ENCODE measurements at places on chromosomes 2 and 18.

GRCh38 chr18:78892721-78893120 is 86.9 kb upstream of the SALL3 start:
- DNase-seq, result no peak

- DNase-seq, result no peak
Observed at GRCh38 chr2:8116661-8117060, 565.2 kb upstream of the ID2 start.

- DNase-seq, result no peak
Observed at GRCh38 chr2:218281449-218281848, 10.9 kb downstream of the TMBIM1 start.

DNA sequence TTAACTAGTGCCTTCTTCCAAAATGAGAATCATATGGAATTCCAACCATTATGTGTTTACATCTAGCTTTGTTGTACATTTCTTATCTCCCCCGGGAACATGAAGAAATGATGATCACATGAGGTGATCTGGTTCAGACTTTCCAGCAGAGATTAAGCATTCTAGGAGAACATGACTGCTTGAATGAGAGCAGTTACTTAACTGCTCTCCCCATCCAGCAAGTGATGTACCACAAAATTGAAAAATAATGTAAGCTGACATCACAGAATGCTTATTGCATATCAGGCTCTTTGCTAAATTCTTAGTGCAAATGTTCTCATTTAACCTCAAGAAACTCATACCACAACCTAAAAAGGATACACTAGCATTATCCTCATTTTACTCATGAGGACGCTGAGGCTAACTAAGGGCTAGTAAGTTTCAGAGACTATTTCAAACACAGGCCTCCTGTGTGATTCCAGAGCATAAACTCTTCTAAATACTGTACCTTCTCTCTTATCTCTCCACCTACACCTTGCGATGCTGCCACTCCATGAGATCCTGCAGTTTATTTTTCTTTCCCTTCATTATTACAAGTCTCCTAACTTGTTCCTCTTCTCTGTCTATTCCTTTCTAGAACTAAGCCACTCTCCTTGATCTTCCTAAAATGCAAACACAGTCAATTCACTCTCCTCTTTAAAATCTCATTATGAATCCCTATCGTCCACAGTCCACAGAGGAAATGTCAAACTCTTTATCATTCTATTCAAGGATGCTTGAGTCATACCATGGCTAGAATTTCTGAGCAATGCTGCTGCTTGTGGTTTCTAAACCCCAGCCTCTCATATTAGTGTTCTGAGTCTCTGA is 1224.8 kb upstream of the ZEB2 start:
- no peak for DNase-seq

DNA sequence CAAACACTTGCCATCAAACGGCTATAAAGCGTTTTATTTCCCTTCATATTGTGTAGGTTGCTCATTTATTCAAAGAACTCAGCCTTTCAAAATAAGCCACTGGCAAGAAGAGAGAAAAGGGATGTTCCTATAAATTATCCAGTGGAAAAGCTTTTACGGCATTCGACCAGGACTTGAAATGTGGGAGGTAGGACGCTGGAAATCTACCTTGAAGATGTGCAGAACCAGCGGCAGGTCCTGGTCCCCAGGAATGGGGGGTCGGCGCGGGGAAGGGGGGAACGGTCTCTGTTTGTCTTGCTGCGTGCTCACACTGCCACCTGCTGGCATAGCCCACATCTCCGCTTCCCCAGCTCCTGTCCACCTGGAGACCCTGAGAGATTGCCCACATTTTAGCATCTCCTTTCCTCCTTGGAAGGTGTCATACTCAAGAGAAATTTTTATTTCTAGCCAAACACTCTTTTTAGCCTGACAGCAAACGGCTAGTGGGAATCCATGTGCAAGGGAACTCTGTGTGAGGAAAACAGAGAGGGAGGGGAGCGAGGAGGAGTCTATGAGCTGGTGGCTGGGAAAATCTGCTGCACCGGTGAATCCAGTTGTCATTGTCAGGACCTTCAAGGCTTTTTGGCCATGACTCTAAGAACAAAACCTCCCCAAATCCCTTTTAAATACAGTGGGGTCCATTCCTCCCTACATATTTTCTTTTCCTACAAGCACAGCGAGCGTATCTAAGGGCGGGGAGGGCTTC is 349.0 kb upstream of the PKDCC start:
- peak; percentile 4 for DNase-seq

GRCh38 chr2:38515155-38516074 is 87.3 kb downstream of the HNRNPLL start:
- no peak for DNase-seq

- no peak for DNase-seq
Observed at GRCh38 chr2:134623796-134624195, 95.0 kb downstream of the TMEM163 start.

Data from stimulated activated CD4-positive, alpha-beta T cell treated with anti-CD3 and anti-CD28 coated beads, Interleukin-1b, Interleukin-23, amount 100 ng/mL, for 1 hour (primary cell).